Stimulated activated CD4-positive, alpha-beta T cell treated with anti-CD3 and anti-CD28 coated beads, Interleukin-1b, Interleukin-23, amount 100 ng/mL, for 48 hours (primary cell): ENCODE measurements at places on chromosomes 7 and 10.

DNA sequence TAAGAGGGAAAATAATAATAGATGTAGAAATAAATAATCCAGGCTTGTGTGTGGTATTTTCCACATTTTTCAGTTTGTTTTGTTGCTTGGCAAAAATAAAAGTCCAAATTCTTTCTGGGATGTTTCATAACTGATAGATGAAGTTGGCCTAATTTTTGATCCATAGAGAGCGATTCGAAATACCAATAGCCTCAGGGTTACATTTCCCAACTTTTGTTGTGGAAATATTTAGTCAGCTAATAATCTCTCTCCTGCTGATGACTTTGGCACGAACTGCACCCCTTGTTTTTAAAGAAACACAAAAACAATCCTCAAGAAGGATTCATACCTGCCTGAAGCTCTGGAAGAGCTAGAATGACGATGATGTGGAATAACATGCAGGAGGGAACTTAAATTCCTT, 483.2 kb downstream of the ADRA2A start:
- DNase-seq, result no peak

DNA sequence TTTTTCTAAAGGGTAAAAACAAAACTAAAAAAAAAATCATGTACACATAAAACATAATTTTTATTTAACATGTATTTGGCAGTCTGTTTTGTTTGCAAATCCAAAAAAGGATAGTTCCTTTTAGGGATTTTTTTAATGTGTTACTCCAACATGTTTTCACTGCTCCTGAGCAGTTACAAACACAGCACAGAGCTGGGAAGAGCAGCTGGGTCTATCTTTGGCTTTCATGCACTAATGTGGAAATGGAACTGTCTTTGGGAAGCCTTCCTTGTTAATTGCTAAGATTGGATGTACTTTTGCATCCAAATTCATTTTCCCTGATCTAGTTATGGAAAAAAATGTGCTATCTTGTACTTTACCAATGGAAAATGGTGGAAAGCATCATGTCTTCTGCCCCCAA, 1035.1 kb downstream of the CNTNAP2 start:
- DNase-seq, result no peak

- no peak for DNase-seq
Observed at GRCh38 chr10:78462176-78462575, 428.5 kb downstream of the RPS24 start.

GRCh38 chr7:144777005-144777839, 58.6 kb downstream of the TPK1 start:
- no peak for DNase-seq
